ENCODE measurements at places on chromosomes 16 and 17. TPM values are rescaled to one million over a fixed set of nuclear protein-coding genes. Genes with fewer than 3 reads are reported as not detected.

The MYO15A gene
- 0.21 TPM for total RNA-seq

DNA sequence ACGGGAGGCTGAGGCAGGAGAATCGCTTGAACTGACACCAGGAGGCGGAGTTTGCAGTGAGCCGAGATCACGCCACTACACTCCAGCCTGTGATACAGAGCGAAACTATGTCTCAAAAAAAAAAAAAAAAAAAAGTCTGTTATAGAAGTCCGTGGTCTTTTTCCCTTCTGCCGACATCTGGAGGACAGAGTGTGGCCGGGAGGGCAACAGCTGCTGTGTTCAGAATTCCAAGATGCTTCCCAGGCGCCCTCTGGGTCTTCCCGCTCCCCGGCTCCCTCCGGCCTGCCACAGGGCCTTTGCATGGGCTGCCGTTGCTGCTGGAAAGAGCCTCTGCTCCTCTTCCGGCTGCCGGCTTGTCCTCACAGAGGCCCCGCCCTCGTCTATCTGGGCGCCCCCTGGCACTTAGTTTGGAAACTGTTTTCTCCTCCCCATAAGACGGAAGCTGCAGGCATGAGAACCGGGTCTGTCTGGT, 2.4 kb upstream of the CACNA1H start:
- DNase-seq = peak; percentile 61

DNA sequence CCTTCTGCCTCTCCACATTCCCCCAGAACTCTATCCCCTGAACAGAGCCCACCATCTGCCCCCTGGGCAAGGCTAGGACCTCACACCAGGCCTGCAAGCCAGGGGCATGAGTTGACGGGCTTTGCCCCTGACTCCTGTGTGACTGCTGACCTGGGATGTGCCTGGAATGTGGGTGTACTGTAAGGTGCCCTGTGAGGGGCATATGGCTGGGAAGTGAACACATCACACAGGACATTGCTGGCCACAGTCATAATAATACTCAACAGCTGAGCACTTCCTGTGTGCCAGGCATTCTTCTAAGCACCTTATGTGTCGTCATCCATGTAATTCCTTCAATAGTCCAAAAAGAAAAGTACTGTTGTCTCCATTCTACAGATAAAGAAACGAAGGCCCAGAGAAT, 13.3 kb downstream of the CES4A start:
- no peak for DNase-seq

The HS3ST3A1 gene
- not detected for total RNA-seq

DNA sequence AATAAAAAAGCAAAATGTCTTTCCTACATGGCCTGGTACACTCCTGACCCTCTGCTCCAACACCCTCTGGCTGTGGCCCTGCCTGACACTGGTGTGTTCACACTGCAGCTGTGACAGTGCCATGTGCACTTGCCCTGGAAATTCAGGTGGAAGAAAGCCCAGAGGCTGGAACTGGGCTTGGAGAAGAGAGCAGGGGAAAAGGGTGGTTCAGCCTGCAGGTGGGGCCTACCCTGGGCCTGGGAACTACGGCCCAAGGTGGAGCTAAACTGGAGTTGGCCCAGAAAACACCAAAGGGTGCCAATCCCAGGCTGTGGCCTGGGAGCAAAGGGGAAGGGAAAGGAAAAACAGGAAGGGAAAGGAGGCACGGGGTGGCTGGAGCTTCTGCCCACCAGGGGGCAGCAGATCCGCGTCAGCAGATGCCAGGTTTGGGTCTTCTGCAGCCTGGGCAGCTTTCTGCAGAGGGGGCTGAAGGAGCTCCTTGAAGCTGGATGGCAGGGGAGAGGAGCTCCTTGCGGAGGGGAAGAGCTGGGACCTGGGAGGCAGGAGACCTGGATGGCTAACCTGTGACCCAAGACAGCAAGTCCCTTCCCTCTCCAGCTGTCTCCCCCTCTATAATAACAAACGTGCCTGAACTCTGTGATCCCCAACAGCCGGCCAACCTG, 15.4 kb upstream of the CTCF start:
- DNase-seq = peak; percentile 79

The PSMC3IP gene
- 3.0 TPM for total RNA-seq

GRCh38 chr17:67636834-67637520, 80.8 kb upstream of the NOL11 start:
- no peak for DNase-seq

The CLDN7 gene
- 22.2 TPM for total RNA-seq

DNA sequence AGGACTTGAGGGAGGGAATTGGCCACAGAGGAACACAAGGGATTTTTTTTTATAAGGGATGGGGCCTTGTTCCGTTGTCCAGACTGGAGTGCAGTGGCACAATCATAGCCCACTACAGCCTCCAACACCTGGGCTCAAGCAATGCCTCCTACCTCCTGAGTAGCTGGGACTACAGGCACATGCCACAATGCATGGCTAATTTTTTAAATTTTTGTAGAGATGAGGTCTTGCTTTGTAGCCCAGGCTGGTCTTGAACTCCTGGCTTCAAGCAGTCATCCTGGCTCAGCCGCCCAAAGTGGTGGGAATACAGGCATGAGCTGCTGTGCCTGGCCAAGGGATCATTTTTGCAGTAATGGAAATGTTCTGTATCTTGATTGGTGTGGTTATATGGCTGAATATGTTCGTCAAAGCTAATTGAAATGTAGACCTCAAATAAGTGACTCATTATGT, 56.9 kb downstream of the VMP1 start:
- no peak for DNase-seq

The CCL22 gene
- total RNA-seq = not detected

- no peak for DNase-seq
Observed at GRCh38 chr17:72465191-72466024, 344.6 kb downstream of the SOX9 start.

GRCh38 chr16:4435337-4436067, 9.8 kb downstream of the DNAJA3 start:
- DNase-seq = no peak

DNA sequence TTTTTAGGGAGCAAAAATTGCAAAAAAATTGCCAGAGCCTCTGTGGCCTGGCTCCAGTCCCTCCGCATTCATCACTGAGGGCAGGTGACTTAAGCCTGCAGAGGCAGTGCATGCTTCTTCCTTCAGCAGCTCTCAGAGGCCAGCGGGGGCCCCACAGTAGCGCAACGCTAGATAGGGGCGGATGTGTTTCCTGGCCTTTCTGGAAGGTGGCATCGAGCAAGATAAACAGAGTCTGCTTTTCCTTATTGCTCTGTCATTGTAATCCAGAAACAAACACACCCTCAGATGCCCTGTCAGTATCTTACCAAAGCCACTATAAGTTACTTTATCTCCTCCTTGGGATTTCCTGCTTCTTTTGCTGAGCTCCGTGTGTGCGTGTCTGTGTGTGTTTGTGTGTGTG, 75.5 kb upstream of the IRX6 start:
- DNase-seq = no peak

DNA sequence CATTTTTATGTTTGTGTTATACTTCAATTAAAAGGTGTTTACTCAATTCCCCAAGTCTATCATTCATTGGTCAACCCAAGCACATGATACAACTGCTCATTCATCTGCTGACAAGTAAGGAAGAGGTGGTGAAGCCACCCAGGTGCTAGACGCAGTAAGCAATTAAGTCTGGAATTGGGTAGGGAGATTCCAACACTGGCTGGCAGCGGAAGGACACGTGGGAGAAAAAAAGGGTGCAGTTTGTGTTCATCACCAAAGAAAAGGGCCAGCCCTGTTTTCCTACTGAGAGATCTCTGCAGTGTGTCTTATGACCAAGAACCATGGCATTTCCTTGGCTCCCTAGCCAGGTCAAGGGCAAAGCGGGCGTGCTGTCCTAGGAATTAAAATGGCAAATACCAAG, 11.8 kb upstream of the ZNF23 start:
- no peak for DNase-seq

The MYH11 gene
- total RNA-seq = 33.7 TPM

- DNase-seq = no peak
Observed at GRCh38 chr17:81983639-81984373, 6.4 kb downstream of the ASPSCR1 start.
